Adrenal gland (tissue), 19 donors: ENCODE measurements at places on chromosomes 2 and 18. TPM values are rescaled to one million over a fixed set of nuclear protein-coding genes. Genes with fewer than 3 reads are reported as not detected.

ANKRD30B gene
- total RNA-seq, result 9.7 TPM

ESPNL gene
- not detected for total RNA-seq

SLC25A52 gene
- not detected for total RNA-seq

IL18RAP gene
- 0.21 TPM for total RNA-seq

NUP35 gene
- 6.9 TPM for total RNA-seq

FTCDNL1 gene
- total RNA-seq, result 12.2 TPM

SATB2 gene
- total RNA-seq, result 13.0 TPM

VIL1 gene
- 4.5 TPM for total RNA-seq

IL1B gene
- 0.69 TPM for total RNA-seq

FN1 gene
- total RNA-seq, result 205 TPM

FOXI3 gene
- not detected for total RNA-seq

ALPG gene
- total RNA-seq, result not detected

FIGN gene
- total RNA-seq, result 10.1 TPM

ST6GAL2 gene
- 0.18 TPM for total RNA-seq

CLEC4F gene
- not detected for total RNA-seq

SIX3 gene
- total RNA-seq, result not detected

TWIST2 gene
- 11.7 TPM for total RNA-seq

MIB1 gene
- 28.9 TPM for total RNA-seq

GRCh38 chr2:2188941-2189340 lies 142.1 kb downstream of the MYT1L start:
- DNase-seq, result no peak

DNA sequence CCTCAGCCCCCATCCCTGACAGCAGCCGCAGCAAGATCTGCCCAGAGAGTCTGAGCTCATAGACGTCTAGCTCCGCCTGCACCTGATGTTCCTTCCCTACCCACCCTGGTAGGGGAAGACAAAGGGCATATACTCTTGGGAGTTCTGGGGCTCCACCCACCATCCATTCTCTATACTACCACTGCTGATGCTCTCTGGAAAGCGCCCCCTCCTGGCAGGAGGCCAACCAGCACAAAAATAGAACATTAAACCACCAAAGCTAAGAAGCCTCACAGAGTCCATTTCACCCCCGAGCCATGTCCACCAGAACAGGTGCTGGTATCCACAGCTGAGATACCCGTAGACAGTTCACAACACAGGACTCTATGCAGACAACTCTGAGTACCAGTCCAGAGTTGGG lies 662.6 kb upstream of the FAM98A start:
- no peak for DNase-seq

- peak; percentile 26 for DNase-seq
Measured at GRCh38 chr2:101986376-101986775, 5.4 kb upstream of the IL1R2 start.

DNA sequence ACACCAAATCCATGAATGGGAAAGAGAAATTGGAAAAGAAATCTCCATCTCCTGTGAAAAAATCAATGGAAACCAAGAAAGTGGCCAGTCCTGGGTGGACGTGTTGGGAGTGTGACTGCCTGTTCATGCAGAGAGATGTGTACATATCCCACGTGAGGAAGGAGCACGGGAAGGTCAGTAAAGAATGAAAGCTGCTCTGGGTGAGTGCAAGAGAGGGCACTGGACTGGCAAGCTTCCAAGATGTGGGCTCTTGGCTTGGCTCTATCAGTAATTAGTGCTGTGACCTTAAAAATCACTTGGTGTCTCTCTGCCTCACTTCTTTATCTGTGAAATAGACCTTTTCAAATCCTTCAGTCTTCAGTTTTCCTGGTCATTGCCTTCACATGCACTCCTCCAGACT lies 89.0 kb downstream of the ZNF532 start:
- peak; percentile 70 for DNase-seq

DNA sequence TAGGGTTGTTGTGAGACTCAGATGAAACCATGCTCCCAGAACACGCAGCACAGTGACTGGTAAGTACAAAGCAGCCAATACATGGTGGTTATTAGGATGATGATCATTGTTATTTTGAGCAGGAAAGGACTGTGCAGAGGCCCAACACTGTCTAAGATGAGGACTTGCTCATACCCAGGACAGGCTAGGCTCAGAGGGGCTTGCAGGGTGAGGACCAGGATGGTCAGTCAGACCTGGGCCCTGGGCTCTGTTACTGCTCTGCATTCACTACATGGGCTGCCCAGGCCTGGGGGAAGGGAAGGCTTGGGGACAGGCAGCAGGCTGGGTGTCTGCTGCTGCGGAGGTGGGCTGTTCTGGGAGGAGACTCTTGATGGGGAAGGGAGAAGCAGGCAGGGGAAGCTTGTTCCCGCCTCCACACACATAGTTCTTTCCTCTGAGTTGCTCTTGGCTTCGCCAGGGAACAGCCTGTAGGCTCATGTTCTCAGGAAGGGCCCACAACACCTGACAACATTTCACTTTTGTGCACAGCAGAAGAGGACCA lies 17.5 kb downstream of the CAPN13 start:
- DNase-seq, result no peak

DNA sequence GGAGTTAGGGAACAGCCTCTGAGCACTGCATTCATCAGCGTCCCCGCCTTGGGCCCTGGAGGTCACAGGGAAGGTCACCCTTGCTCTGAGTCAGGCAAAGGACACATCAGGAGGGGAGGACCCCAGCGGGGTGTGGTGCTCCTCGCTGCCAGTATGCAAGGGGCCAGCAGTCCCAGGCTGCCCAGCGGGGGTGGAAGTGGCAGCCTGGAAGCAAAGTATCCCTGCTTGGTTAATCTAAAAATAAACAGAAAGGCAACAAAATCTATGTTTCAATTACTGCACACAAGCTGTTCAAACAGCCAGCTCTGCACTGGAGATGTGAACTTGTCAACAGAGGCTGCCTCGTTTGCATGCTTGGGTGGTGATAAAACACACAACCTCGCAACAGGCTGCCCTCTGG lies 164.1 kb downstream of the KLHL29 start:
- DNase-seq, result no peak

DNA sequence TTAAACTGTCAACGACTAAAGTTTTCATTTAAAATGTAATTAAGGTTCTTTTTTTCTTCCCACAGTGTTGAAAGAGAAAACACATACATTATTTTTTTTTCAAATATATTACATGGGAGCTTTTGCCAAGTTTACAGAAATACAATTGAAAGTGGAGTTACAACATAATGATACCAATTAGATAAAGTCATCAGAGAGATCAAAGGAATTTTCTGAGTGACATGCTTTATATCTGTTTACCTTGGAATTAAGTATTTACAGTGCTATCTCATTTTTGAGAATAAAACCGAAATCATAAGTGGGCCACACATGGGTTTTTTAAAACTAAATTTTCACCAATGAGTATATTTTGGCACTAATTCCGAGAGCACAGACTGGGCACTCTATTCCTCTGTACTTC lies 165.2 kb downstream of the RAPGEF4 start:
- no peak for DNase-seq

DNA sequence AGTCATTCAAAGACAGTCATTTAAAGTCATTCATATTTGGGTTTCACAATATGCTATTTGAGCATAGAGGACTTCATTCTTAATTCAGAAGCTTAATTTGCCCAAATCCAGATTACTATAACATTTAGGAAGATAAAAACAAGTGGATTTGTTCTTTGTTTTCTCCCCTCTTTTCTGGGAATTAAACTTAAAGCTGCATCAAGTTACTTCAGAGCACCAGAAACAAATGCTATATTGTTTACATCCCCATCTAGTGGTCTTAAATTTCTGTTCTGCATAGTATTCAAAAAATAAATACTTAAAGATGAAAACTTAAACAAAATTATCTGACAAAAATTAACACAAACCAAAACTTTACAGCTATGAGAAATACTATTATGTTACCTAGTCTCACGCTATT lies 34.7 kb upstream of the MARCHF7 start:
- no peak for DNase-seq

- no peak for DNase-seq
Measured at GRCh38 chr2:174554529-174555150, 43.0 kb downstream of the WIPF1 start.

- DNase-seq, result peak; percentile 32
Measured at GRCh38 chr2:167196461-167197252, 308.4 kb downstream of the XIRP2 start.

GRCh38 chr2:160575368-160575767 lies 81.8 kb upstream of the RBMS1 start:
- DNase-seq, result no peak

GRCh38 chr2:37987098-37987775 lies 62.1 kb downstream of the RMDN2 start:
- DNase-seq, result no peak

DNA sequence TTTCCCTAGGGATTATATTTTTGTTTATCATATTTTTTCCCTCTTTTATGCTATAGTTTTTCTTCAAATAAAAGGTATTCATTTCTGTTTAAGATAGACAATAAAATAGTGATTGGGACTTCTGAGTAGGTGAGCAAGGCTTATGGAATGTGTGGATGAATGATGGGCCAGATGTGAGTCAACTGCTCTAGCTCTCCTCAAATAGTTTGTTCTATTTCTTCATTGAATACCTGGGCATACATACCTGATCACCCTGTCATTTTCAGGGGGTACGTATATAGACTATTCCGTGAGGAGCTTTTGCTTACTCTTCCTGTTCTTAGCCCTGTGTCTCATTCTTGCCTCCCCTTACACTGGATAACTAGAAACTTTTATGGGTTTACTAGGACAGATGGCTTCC lies 41.9 kb downstream of the BABAM2 start:
- no peak for DNase-seq

GRCh38 chr2:61670591-61671501 lies 132.7 kb upstream of the XPO1 start:
- DNase-seq, result peak; percentile 91

GRCh38 chr2:10885094-10885860 lies 26.5 kb upstream of the KCNF1 start:
- no peak for DNase-seq

- DNase-seq, result no peak
Measured at GRCh38 chr2:218145124-218145523, 19.3 kb downstream of the CXCR2 start.

DNA sequence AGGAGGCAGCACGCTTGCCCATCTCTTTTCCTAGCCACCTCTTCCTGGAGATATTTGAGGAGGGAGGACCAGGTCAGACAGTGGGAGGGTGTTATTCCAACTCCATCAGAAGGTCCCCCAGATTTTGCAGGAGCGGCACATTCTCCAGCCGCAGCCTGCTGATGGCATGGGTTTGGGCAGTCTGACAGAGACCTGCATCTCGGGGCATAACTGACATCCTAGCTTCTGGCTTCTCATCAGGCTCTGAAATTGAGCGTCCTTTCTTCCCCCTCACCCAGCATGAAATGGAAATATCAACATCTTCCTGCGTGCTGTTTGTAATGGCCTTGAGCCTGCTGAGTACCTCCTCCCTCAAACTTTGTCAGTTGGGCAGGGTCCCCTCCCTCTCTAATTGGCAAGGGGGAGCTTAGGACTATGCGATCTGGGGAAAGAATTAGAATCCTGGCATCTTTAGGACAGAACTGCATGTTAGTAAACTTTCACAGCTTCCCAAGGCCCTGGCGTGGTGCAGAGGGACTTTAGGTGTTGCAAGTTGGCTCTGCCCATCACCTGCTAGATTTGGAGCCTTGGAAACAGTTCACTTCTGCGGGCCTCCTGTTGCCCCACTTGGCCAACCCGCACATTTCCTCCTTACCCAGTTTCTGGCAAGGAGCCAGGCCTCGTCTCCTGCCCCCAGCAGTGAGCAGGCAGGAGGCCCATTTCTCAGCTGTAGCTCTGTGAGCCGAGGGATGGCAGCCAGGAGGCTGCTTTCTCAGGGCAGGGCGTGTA lies 2.2 kb downstream of the ITM2C start:
- DNase-seq, result no peak

GRCh38 chr2:167613471-167613870 lies 633.9 kb downstream of the STK39 start:
- no peak for DNase-seq

DNA sequence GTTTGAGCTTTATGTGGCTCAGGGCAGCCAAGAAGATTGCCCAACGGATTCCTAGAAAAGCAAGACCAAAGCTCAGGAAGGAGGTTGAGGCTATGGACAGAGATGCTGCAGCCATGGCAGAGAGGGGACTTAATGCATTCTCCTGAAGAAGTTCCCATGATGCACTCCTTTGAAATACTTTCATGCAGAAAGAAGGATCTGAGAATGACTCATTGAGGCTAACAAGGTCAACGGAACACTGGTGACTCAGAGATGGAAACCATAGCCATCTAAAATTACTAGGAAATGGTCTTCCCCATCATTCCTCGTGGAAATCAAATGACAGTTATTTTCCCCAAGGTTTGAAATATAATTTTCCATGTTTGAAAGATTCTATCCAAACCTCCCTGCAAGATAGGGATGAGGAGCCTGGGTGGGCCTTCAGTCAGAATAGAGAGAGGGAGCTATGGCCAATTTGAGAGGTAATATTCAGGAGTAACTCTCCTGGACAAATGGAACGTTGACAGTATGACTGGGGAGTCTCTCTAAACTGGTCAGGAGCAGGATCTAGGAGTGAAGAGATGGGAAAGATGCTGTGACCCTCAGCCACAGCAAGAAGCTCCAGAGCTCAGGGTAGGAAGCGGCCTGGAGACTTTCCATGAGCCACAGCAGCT lies 63.0 kb downstream of the REEP1 start:
- DNase-seq, result no peak

- DNase-seq, result no peak
Measured at GRCh38 chr18:11050966-11051365, 98.4 kb downstream of the PIEZO2 start.

DNA sequence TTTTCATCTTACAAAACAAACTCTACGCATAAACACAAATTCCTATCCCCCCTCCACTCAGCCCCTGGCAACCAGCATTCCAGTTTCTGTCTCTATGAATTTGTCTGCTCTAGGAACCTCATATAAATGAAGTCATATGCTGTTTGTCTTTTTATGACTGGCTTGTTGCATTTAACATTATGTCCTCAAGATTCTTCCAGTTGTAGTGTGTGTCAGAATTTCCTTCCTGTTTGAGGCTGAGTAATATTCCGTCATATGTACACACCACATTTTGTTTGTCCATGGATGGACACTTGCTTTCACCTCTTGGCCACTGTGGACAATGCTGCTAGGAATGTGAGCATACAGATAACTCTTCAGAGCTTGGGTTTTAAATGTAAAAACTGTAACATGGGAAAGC lies 272.1 kb downstream of the GBX2 start:
- DNase-seq, result no peak

GRCh38 chr18:38932752-38933151 lies 1367.2 kb upstream of the CELF4 start:
- DNase-seq, result no peak
